ENCODE measurements at places on chromosomes 3 and 15.
A peak's percentile ranks its signal among the peaks of the same experiment; 100 is the strongest.

GRCh38 chr3:126618760-126619159 is 36.2 kb downstream of the TXNRD3 start:
- DNase-seq: no peak

GRCh38 chr3:59607656-59608055 is 557.8 kb upstream of the CFAP20DC start:
- no peak for DNase-seq

DNA sequence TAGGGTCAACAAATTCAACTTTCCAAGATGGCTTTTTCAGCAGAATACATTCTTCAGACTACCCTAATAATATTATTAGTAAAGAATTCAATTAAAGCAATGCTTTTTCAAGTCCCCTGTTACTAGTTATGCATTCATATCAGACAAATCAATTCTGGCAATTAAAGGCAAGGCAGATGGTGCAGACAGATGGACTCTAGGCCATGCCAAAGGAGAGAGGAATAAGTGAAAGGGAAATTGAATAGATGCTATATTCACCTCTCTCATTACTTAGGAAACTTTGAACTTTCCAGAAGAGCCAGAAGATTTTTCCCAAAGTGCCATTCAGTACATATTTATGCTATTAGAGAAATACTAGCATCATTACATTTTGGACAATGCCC is 487.7 kb upstream of the RASGRP1 start:
- no peak for DNase-seq

DNA sequence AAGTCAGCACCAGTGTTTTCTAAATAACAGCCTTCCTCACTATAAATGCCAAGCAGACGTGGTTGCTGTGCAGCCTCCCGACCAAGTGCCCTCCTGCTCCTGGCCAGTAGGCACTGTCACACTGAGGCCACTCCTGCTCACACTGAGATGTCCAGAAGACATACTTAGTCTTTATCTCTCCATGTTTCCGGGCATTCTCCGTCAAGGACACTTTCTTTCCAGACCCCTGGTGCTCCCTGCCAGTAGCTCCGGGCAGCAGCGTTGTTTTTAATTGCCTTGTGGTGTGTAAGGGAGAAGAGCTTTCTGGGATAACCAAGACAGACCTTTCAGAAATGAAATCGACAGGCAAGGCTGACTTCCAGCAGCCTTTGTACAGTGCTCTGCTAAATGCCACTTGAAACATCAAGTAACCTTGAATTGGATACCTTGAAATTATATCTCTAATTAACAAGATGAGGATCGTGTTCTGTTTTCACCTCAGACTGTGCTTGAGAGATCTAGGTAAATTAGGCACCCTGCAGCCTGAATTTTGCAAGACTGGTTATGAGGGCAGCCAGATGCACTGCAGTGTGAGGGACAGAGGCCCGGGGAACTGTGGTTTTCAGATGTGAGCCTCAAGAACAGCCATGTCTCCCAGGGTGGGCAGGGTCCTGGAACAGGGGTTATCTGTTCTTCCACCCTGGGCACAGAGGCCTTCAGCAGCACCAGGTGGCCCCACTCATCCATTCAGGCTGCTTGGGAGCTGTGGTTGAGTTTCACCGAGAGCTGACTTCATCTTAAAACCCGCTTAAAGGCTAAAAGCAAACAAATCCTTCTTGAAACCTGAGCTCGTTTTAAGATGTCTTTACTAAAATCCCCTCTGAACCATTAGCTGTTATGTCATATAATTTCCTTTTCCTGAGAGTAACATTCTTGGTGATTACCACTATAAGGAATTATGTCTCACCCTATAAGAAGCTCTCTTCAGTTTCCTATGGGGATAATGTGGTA is 105.5 kb upstream of the IL12A start:
- DNase-seq: no peak

GRCh38 chr3:189937302-189938127 is 183.2 kb downstream of the P3H2 start:
- no peak for DNase-seq

DNA sequence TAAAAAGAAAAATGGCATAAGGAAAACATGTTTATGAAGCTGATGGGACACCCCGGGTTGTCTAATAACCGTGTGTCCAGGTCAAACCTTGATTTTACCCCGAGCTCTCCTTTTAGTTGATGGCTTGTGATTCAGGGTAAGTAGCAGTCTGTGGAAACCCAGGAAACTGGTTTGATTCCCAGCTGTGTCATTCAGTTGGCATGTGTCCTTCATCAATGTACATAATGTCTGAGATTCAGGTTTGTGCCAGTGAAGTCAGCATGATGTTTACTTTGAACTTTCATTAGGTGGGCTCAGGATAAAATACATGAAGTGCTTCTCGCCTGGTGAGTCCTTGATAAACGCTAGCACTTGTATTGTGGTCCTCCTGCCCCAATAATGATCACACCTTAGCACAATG is 4.3 kb upstream of the COPG1 start:
- DNase-seq: peak; percentile 67

DNA sequence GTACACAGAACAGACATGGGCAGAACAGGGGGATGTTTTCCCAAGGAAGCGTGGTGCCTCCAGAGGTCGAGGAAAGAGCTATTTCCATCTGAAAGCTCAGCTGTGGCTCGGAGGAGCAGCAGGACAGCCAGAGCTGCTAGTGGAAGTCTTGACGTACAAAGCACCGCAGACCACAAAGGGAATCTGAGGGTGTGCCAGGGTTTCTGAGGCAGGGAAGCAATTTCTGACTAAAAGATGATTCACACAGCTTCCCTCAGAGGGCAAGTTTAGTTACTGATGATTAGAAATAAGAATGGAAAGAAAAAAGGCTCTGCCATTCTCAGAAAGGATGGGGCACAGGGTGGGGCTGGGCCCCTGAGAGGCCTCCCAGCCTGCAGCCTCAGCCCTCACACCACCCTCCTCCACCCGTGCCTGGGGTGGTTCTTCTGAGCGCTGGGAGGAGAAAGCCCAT is 45.8 kb upstream of the SEC13 start:
- DNase-seq: no peak

DNA sequence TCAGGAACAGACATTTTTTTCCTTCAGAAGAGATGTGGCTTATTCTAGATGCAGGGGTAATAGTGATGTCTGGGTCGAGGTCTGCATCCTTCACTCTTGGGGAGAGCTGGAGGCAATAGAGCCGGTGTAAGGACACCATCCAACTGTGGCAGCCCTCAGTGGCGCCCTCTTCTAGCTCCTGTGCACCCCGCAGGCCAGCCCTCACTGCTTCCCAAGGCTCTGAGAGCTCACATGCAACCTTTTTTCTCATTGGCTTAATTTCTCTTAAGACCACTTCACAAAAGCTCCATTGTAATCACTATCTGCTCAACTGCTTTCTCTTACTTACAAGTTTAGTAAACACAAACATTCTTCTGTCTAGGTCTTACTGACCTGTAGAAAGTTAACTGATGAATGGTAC is 3.9 kb upstream of the VPS8 start:
- DNase-seq: no peak

DNA sequence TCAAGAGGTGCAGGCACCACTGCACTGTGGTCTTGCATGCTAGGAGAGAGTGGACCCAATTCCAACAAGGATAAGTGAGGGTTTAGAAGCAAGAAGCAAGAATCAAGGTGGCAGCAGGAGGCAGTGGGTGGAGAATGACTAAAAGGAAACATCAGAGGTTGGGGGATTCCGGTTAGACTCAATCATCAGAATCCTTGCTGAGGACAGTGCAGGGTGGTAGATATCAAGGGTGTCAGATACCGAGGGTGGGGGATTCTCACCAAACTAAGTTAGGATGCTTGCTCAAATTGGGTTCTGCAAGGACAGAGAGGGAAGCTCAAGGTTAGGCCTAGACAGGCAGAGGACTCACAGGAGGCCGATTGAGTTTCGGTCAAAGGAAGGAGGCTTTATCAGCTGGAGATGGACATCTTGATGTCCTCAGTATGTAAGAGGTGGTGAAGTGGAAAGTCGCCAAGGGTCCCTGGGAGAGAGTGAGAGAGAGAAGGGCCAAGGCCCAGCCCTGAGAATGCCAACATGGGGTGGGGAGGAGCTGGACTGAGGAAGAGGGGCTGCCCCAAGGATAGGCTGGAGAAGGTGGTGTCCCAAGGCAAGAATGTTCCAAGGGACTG is 102.2 kb downstream of the ARNT2 start:
- no peak for DNase-seq

GRCh38 chr3:14740983-14741382 is 66.0 kb downstream of the C3orf20 start:
- no peak for DNase-seq

- peak; percentile 90 for DNase-seq
These were observed 66.4 kb downstream of the DCUN1D1 start for GRCh38 chr3:182913889-182914288.

DNA sequence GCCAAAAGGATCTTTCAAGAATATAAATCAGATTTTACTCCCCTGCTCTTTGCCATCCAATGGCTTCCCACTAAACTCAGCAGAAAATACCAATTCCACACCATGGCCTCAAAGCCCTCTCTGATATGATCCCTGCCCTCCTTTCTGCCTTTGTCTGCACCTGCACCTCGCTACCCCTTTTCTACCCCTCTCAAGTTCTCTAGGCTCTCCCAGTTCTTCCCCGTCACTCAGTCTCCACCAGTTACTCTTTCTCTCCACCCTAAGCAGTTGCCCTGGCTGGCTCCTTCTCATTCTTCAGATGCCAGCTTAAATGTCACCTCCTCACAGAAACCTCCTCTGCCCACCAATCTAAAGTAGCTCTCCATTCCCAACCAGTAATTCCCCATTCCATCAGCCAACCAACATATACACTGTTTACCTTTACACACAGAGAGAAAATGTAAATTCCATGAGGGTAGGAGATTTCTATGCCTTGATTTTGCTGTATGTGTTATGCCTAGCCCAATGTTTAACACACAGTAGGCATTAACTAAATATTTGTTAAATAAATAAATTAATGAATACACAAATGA is 93.6 kb upstream of the LPP start:
- DNase-seq: no peak

GRCh38 chr3:42063888-42064287 is 27.3 kb upstream of the TRAK1 start:
- DNase-seq: no peak

DNA sequence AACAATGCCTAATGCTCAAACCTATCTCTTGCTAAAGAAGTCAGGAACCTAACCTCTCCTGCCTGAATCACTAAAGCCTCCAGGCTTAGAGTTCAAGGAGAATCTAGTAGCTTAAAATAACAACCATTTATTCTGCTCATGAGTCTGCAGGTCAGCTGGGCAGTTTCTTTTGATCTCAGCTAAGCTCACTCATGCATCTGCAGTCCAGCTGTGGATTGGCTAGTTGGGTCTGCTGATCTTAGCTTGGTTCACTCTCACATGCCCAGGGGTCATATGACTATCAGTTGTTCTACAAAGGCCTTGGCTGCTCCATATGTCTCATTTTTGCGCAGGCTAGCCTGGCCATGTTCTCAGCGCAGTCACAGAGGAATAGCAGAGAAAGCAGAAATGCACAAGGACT is 109.2 kb upstream of the STT3B start:
- DNase-seq: no peak

DNA sequence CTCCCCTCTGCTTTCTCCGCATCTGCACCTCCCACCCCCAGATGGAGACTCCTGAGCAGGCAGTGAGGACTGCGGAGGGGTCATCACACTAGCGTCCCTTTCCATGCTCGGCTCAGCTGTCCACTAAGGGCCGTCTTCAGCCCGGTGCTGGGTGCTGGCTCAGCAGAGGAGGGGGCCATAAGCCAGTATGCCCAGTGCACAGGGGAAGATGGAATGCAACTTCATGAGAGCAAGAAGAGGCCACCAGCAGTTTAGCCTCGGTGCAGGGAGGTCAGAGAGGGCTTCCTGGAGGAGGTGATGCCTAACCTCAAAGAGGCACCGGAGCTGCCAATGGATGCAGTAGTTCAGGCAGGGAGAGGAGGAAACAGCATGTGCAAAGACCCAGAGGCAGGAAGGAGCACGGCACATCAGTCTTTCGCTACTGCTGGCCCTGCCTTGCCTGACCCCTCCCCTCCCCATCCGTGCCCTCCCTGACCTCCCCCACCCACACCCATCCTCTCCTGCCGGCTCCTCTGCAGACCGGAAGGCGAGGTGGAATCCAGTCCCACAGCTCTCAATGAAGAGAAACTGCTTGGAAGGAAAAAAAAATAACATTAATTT is 15.2 kb upstream of the PLXND1 start:
- no peak for DNase-seq

DNA sequence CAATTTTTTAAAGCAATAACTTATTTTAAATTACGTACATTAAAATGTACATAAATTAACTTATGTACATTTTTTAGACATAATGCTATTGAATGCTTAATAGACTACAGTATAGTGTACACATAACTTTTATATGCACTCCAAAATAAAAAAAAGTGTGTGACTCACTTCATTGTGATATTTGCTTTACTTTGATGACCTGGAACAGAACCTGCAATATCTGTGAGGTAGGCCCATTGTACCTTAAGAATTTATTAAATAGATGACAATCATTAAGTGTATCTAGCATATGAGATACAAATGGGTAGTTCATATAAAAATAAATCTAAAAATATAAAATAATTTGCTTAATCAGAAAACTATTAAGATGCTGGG is 276.7 kb downstream of the NFKBIZ start:
- peak; percentile 62 for DNase-seq

- DNase-seq: no peak
These were observed 10.3 kb upstream of the ZBED2 start for GRCh38 chr3:111605493-111605892.

DNA sequence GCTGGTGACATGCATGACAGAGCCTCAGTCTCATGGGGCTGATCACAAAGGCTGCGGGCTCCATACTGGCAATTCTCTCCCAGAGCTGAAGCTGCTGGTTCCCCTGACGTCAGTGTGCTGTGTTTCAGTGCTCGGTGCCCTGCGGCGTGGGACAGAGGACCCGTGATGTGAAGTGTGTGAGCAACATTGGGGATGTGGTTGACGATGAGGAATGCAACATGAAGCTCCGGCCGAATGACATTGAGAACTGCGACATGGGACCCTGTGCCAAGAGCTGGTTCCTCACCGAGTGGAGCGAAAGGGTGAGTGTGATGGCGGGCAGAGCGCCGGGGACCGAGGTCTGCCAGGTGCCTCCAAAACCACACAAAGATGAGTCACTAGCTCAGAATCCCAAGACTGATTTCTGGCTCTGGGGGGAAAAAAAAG is 62.0 kb upstream of the NR2E3 start:
- no peak for DNase-seq

DNA sequence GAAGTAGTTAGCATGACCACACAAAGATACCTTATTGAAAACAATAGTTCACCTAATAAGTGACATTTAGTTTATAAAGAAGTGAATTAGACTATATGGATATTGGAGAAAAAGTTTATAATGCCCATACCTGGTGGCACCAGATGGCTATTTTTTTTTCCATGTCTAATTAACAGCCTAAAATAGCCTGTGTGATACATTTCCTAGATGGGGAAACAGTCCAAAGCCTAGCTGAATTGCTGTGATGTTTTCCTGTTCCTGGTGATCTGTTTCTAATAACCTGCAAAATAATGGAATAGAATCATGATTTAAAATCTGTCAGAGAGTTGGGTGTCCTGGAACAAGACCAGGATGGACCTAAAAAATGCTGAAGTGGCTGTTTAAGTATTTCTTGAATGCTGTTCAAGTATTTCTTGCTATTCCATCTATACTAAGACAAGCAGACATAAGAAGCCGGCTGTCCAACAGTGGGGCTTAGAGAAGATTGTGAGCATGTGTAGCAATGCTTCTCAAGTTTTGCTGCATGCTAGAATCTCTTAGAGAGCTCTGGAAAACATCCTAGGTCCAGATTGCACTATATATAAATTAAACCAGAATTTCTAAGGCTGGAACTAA is 31.3 kb downstream of the LRRC3B start:
- DNase-seq: no peak

- no peak for DNase-seq
These were observed 190.1 kb downstream of the PDE8A start for GRCh38 chr15:85171736-85172135.
